ENCODE measurements at places on chromosomes 12 and 14.

DNA sequence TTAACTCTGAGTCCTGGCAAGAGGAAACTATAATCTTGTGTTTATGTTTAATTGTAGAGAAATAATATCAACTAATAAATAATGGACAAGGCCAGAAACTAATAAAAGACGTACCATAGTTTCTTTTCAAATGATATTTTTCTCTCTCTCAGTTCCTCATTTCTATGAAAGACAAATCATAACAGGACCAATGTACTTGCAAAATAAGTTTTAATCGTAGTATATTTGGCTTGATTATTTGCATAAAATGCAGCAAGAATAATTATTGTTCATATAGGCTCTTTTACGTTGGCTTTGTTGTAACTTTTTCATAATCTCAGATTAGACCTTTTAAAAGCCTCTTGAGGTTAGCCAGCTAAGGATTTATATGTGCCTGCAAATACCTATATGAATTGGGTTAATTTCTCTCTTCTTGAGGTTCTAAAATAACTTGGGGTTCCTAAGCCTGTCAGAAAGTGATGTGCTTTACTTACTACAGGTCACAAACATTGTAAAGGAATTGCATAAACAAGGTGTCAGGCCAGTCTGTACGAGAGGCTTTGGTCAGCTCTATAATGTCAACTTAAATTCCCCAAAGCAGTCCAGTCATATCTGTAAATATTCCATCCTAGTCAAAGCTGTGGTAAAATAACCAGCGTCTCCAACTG, 152.8 kb upstream of the PTPRQ start:
- DNase-seq: no peak

DNA sequence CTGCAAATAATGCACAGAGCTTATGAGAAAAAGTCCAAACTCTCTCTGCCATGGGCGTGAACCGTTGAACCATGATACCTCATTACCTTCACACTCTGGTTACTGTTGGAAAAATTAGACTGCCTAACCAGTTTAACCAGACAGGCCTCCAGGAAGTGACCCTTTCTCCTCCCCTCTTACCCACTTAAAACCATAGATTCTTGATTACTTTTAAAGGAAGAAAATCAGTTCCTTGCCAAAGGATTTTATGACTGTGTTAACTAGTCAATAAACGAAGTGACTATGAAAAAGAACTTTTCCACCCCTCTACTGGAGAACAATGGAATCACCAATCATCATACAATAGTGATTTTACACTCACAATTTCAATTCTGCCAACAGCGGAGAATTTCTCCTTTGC, 254.0 kb upstream of the ATP2B1 start:
- DNase-seq: no peak

DNA sequence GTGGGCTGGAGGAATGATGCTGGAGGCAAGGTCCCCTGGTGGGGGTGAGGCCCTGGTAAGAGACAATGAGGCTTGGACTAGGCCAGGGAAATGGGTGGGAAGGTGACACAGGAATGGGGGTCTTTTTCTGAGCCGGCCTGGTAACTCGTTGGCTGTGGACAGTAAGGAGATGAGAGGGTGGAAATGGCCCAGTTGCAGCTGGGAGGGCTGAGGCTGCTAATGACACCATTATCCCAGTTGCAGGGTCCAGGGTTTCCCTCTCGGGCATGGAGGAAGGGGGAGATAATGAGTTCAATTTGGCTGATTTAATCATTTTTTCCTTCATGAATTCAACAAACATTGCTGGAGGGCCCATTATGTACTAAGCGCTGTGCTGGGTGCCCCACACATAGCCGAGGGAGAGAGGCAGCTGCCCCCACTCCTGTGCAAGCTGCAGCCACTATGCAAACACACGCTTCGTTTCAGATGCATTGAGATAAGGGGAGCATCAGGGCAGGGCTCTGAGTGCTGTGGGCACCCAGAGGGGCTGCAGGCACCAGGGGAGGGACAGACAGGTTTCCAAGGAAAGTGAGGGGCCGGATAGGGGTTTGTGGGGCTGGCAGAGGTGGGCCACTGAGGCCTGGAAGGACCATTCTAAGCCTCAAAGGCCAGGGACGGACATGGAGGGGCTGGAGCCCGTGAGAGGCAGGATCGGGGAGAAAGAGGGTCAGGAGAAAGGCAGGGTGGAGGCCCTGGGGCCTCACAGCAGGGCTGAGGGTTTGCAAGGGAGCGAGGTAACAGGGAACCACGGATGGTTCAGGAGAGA, 43.2 kb upstream of the MEG3 start:
- no peak for DNase-seq

DNA sequence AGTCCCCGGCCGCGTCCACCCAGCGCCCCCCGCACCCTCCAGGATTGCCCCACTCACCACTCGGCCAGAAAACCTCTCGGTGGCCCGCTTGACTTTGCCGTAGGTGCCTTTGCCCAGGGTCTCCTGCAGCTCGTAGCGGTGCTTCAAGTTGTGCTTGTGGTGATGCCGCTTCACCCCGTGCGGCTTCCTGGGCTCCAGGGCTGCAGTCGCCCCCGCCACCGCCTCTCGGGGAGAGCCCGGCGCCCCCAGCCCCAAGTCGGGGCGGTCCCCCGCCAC, 459 bp downstream of the NUAK1 start:
- DNase-seq: no peak

DNA sequence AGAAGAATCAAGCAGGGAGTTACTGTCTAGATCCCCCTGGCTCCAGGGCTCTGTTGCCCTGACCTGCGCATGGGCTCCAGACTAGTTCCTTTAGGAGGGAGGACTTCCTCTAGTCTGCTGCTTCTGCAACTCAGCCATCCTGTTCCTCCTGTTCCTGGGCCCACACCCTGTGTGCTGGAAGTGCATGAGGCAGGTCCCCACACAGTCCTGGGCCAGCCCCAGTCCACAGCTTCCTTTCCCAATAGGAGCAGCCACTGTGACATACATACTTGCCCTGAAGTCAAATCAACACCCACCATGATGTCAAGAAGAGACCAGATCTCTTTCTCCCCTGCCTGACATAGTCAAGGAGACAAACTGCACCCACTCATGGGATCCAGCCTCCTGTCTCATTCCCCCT, 1.3 kb downstream of the SDR9C7 start:
- no peak for DNase-seq

DNA sequence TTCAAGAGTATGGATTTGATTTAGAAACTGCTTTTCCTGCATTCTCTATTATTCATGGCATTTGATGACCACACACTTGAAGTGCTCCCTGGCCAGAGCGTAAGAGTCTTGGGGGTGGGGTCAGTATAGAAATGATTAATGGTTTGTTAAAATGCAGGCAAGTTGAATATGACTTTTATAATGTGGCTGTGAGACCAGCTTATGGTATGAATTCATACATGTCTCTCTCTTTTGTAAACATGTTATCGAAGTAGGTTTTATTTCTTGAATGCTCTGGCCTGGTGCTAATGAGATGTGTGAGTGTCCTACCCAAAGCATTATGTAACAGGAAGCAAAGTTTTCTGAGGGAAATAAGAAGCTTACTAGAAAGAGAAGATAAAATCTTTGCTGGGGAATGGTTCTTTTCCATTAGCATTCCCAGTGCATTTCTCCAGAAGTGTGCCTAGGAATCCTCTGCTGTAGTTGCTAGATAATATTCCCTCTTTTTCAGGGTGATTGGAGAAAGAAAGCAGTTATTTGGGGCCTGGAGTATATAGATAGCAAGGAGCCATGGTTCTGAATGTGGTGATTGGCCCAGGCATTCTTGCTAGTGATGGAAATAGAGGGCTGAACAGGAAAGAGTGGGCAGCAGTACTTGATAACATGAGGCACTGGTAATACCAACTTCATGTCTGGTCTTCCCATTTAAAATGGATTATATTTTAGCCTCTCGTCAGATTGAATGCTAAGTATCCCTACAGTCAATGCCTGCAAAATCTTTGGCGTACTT, 289.7 kb downstream of the RAD51B start:
- DNase-seq: no peak

DNA sequence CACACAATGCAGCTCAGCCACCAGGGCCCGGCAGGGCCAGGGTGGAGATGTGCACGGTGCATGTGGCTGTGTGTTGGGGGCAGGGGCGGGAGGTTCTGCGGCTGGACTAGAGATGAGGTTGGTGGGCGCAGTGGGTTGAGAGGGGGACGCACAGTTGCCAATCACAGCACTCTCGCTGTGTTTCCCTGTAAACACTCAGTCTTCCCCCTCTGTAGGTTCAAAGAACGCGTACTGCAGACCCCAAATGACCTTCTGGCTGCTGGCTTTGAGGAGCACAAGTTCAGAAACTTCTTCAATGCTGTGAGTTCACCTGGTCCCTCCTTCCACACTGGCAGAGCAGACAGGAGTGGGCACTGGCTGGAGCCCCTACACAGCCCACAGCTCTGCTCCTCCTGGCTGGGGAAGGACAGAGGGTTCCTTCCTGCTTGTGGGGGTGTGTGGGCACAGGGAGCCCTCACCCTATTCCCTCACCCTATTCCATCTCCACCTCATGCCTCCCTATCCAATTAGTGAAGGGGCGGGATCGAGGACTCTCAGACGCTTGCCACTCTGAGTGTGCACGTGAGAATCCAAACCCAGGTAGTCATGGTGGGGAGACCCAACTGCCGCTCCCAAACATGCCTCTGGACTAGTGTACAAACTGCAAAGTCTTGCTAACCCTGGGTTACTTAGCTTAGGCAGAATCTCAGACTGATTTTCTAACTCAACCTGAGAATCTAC, 17.8 kb downstream of the OTUB2 start:
- no peak for DNase-seq

DNA sequence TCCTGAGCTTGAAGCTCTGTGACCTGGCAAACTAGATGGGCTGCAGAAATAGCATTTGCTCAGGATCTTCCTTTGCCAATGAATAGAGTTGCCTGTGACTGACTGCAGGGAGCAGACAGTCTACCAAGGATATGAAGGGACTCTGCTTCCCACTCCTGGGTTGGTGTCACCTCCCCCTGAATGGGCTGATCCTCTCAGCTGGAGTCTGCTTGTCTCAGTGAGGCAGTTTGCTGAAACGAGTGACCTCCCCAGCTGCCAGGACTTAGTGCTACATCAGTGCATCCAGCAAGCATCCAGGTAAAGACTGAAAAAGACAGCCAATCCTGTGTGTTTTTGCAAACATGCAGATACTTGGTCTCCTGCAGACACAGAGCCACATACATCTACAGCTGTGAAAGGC, 28.5 kb downstream of the PAH start:
- no peak for DNase-seq

DNA sequence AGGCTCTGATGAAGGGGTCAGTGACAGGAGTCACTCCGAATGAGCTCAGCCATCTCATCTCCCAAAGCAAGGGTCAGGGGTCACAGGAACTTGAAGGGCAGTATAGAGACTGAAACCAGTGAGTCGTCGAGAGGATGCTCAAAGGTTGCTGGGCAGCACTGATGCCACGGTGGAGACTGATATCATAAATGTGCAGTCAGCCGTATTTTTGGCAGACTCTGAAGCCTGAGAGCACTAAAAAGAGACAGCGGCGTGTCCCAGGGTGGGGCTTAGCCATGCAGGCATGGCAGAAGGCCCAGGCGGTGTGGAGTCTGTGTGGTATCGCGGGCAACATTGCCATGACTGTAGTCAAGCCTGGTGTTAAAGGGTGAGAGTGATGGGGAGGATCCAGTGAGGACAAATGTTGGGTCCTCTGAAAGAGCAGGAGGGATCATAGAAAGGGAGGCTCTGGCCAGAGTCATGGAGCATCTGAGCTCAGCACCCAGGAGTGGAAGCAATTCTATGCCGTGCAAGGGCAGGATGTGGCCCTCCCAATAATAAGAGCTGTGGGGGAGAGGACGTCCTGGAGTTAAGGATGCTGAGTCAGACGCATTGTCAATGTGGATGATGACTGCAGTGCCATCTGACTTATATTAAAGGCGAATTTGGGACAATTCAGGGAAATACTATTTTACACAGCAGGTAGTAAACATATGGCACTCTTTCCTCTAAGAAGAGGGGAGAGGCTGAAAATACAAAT, 241.2 kb upstream of the FKBP4 start:
- no peak for DNase-seq

GRCh38 chr14:65002586-65003210, 16.0 kb downstream of the FNTB start:
- no peak for DNase-seq

GRCh38 chr12:56086608-56087007, 6.6 kb downstream of the ERBB3 start:
- no peak for DNase-seq

DNA sequence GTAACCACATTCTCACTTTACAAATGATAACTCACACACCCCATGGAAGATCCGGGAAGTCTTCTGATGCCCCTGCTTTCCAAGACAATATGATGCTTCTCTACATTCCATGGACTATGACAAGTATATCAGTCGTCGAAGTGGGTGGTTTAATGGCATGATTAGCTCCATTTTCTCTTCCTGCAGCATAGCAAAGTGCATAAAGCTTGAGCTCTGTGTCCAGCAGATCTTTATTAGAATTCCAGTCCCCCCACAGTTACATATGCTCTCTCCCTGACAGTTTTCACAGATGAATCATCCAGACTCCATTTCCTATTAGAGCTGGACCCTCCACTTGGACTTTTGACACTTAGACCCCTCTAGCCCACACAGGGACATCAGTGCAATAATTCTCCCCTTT, 174.9 kb downstream of the BCAT1 start:
- DNase-seq: no peak

- no peak for DNase-seq
Observed at GRCh38 chr14:34234258-34234657, 227.8 kb downstream of the SPTSSA start.

GRCh38 chr12:89732522-89732921, 23.9 kb upstream of the ATP2B1 start:
- no peak for DNase-seq

- no peak for DNase-seq
Observed at GRCh38 chr14:33030386-33030785, 91.7 kb downstream of the NPAS3 start.

- no peak for DNase-seq
Observed at GRCh38 chr12:124094733-124095132, 121.7 kb downstream of the ZNF664 start.

- no peak for DNase-seq
Observed at GRCh38 chr14:92277031-92277430, 45.9 kb upstream of the SLC24A4 start.

GRCh38 chr14:35295845-35296161, 3.6 kb downstream of the PSMA6 start:
- DNase-seq: no peak

DNA sequence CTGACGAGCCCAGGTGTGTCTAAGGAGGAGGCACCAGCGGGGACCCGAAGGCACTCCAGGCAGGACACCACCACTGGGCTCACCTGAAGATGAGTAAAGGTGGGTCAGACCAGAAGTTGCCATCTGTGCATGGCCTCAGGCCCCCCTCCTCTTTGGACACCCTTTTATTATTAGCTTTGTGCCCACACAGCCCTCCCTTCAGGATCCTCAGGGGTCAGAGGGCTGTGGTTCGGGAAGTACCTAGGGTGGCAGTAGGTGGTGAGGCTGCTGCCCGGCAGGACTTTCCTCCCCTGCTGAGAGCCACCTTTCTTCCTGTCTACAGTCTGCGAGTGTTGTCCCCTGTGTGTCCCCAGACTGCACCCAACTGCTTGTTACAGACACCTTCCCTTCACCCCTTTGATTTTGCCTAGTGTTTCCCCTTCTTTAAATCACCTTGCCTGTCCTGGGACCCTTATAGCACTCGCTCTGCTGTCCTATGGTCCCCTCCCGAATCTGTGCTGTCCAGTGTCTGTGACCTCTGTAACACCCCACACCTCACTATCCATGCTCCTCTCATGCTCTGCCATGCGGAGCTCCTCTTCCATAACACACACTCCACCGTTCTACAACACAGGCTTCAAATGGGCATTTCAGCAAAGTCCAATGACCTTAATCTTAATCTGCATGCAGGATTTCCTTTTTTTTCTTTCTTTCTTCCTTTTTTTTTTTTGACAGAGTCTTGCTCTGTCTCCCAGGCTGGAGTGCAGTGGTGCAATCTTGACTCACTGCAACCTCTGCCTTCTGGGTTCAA, 25.7 kb downstream of the SOAT2 start:
- no peak for DNase-seq

- no peak for DNase-seq
Observed at GRCh38 chr14:69005432-69006148, 26.5 kb upstream of the ACTN1 start.

Data from stimulated activated CD4-positive, alpha-beta T cell treated with anti-CD3 and anti-CD28 coated beads, Interleukin-2, amount 100 ng/mL, for 24 hours (primary cell).